ENCODE measurements at places on chromosomes 5 and 9.

- DNase-seq, result no peak
Observed at GRCh38 chr5:133993185-133993936, 11.4 kb downstream of the VDAC1 start.

GRCh38 chr9:111890334-111890733, 6.3 kb upstream of the UGCG start:
- DNase-seq, result no peak

DNA sequence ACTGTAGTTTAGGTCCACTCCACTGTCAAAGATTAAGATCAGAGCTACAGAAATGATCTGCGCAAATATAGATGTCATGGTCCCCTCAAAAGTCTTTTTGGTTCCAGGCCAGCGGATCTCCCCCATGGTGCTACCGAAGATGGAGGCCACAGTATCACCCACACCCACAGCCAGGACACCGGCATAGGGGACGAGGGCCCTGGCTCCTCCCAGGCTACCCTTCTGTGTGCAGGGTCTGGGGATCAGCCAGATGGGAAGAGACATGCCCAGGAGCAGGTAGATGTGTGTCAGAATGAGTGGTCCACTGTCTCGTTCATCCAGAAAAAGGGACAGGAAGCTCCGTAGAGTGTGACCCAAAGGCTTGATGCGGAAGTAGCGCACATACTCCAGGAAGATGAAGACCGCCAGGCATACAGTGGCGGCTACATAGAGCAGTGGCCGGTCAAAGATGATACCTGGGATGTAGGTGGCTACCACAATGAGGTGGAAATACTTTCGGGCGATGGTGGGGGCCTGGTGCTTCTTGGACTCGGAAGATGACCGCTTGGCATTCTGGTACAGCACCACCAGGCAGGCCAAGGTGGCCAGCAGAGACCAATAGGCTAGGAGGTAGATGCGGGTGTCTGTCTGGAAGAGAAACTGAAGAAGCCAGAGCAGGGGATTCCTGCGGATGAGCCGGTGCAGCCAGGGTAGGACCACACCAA, 1.5 kb downstream of the DOLK start:
- no peak for DNase-seq

DNA sequence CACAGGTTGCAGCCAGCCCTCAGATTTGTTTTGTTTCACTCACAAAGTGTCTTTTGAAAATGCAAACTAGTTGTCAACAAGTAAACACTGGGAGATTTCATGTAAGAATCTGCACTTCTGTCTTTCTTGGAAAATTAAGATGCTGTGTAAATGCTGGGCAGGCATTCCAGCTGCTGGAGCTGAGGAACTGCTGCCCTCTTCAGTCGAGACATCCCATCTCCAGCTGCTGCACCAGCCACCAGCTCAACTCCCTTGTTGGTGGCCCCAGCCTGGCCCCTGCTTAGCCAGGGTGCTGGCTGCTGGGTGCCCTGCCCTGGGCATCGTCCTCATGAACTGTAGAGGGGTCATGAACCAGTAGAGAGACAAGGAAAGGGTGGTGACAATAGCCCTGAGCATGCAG, 33.1 kb upstream of the AFAP1L1 start:
- no peak for DNase-seq

DNA sequence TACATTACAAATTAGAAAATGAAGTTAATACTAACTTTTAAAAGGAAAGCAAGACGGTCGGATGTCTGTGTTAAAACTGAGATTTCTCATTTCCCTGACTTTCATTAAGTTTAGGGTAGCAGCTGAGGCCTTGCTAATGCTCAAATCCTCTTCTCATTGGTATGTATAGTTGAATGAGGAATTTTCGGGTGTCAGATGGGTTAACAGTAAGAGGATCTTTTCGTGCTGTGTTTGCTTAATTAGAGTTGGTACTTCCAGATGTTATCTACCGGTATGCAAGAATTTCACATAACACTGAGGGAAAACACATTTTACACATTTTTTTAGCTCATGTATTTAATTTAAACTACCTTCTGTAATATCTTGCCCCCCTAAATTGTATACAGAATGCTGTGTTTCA, 168.2 kb upstream of the CTNND2 start:
- DNase-seq, result no peak

DNA sequence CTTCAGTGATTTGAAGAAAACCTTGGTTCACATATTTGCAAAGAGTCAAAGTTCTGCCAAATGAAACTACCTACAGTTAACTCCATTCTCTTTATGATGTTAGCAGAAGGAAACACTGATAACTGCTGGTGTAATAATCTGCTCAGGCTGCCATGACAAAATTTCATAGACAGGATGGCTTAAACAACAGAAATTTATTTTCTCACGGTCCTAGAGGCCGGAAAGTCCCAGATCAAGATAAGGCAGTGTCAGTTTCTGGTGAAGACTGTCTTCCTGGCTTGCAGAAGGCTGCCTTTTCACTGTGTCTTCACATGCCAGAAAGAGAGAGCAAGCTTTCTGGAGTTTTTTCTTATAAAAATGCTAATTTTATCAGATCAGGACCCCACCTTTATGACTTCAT, 102.4 kb upstream of the PARP8 start:
- DNase-seq, result no peak

GRCh38 chr5:170597109-170597751, 93.4 kb downstream of the KCNIP1 start:
- DNase-seq, result no peak

DNA sequence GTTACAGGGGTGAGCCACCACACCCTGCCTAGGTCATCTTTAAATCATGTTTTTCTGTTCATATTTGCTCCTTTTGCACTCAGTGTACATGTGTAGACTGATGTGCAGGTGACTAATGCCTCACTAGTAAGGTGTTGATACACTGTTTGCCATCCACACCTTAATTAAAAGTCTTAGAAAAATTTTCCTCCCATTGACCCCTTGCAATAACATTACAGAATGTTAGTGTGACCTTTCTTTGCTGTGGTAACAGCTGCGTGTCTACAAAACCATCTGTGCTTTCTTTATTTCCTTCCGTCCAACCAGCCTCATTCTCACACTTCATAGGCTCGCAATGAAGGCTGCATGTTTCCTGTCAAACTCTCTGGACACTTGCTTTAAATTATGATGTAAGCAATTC, 6.6 kb upstream of the CEMIP2 start:
- no peak for DNase-seq

- DNase-seq, result no peak
Observed at GRCh38 chr5:3124410-3124809, 372.9 kb upstream of the IRX2 start.

- DNase-seq, result no peak
Observed at GRCh38 chr5:141915881-141916336, 7.8 kb upstream of the DELE1 start.

DNA sequence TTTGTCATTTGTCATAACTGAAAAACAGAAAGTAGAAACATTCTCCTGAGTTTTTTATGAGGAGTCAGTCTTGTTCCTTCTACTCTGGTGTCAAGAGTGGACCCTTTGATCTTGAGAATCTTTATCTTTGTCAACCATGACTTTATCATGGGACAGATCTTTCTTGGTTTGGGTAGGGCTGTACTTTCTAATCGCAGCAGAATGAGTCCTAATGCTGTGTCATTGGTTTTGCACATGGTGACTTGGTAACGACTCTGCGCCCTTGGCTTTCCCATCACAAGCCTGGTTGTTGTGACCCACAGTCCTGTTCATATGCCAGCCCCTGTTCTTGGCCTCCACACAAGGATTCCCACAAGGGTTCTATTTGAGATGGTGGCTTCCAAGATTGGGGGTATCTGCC, 45.6 kb downstream of the AOPEP start:
- DNase-seq, result no peak

- DNase-seq, result no peak
Observed at GRCh38 chr9:113957821-113958341, 81.8 kb downstream of the ZNF618 start.

- DNase-seq, result no peak
Observed at GRCh38 chr5:123132316-123132715, 43.3 kb downstream of the PRDM6 start.

DNA sequence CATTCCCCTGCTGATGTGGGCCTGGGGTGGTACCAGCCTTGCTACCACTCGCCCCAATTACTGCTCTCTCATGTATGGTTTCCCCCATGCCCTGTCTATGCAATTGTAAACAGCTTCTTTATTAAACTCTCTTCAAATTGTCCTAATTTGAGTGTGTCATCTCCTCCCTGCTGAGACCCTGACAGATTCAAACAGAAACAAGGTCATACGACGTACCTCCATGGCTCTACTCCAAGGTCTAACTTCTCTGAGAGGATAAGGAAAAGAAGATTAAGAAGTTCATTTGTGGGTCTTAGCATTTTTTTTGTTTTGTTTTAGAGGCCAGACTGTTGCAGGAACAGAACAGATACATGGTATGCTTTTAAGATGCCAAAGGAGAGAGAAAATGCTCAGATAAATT, 38.0 kb downstream of the ABITRAM start:
- DNase-seq, result no peak

DNA sequence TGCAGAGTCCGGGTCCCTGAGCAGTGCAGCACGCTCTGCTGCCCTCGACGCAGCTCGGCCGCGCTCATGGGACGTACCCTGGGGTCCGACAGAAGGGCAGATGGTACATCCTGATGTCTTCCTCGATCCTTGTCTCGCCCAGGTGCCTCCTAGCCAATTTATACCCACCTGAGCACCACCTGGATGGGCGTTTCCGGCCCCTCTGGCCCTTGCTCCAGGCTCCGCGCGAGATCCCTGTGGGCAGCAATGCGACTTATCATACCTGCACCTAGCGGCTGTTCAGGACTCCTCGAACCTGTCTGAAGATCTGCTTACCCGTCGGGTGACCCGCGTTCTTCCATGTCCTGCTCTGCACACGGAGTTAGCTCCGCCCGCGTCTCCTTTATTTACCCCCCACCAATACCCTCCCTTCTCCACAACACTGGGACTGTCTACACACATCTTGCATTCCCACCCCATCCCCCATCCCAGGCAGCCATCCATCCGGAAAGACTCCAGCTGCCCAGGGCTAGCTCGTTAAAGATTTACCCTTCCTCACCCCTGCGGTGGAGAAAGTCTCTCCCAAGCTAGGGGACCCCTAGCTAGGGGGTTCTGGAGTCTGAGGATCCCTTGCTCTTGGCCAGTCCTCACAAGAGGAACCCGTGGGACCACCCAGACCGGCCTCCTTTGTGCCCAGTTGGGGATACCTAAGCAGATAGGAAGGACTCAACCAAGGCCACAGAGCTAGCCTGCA, at the start of gene KIF12:
Gene KIF12, minus strand, starts transcription at position 357 of the 733 bp plus-strand sequence. Its CDS starts 16 bp downstream, at position 341.
- DNase-seq, result no peak

DNA sequence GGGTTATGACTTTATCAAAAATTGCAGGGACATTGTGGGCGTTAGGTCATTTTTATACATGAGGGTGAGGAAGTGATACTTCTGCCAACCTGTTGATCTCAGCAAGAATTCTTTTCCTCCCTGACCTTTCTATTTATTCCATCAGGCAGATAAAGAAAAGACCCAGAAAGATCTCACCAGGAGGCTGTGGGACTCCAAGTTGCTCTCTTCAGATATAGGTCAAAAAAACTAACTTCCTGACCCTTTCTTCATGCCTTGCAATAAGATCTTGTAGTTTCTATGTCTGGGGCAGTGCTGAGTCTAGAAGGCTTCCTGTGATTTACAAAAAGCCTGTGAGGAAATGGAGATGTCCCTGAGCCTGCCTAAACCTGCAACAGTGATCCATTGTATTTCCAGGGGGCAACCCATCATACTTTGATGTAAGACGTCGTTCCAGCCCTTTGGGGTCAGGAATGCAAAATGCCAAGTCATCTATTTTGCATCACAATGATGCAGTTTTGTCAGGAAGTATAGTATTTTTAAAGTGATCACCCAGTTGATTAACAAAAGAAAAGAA, 22.0 kb upstream of the PIK3R1 start:
- DNase-seq, result no peak

DNA sequence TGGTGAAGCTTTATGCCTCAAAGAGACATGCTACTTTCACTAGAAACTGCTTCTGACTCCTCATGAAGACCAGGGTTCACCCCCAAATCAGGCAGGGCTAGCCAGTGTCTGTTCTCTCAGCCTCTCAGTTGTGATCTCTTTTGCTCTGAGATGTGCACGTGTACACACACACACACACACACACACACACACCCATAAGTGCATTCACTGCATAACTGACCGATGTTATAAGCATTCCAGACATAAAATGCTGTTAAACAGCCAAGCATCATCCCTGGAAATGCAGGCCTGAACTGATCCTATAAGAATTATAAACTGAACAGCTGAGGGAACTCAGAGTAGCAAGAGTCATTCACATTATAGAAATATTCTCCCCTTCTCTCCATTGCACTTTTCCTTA, 85.0 kb downstream of the FSTL4 start:
- DNase-seq, result no peak

- DNase-seq, result no peak
Observed at GRCh38 chr5:21806943-21807342, 1046.2 kb downstream of the CDH12 start.

- DNase-seq, result peak; percentile 95
Observed at GRCh38 chr9:35646533-35647265, 4.0 kb downstream of the SIT1 start.

DNA sequence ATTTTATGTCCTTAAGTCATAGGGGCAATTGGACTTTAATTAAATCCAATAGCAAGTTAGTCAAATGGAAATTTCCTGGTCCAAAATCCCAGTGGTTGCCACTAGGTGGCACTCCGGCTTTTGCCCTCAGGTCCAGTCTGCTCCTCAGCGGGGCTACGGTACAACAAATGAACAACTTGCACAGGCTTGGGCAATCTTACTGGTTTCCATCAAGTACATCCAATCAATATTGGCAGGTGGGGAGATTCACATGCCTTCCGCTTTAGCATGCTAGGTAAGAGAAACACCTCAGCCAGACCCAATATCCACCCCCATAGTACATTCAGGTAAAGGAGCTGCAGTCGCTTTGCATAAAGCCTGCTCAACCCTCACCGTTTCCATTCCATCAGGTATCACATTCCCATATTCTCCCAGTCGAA, 6.3 kb upstream of the MXD3 start:
- peak; percentile 79 for DNase-seq

GRCh38 chr9:112631313-112632070, 86.4 kb downstream of the INIP start:
- DNase-seq, result no peak

- DNase-seq, result no peak
Observed at GRCh38 chr5:142289708-142290576, 34.9 kb downstream of the SPRY4 start.

DNA sequence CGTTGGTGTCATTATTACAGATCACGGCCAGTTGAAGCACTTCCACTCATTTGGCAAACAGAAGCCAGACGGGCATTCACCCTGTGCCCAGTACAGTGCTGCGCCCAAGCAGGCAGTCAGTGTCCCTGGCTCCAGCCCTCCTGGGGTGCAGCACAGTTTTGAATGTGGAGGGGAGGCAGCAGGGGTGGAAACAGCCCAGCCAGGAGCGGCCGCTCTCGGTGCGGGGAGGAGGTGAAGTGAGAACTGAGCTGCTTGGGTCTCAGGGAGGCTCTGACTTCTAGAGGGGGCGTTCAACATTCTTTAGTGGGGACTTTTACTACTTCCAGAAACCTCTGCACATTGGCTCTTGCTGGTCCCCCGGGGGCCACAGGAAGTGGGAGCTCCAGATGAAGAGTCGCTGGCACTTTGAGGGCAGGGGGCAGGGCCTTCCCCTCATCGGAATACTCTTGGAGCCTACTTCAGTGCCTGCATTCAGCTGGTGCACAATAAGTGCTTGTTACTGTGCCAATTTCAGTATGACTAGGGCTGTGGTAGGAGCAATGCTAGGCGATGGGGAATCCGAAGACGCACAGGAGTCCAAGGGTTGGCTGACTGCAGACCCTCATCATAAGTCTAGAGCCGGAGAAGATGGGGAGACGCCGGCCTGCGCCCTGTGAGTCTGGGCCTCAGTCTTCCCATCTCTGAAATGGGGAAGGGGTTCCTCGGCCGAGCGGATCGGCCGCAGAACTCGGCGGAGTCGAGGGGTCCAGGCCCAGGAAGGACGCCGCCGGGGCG, 492 bp upstream of the NEK6 start:
- no peak for DNase-seq

GRCh38 chr5:116488356-116489041, 86.1 kb downstream of the SEMA6A start:
- DNase-seq, result no peak

Measured in T-cell (primary cell).